ENCODE measurements at places on chromosomes 16 and 17.

DNA sequence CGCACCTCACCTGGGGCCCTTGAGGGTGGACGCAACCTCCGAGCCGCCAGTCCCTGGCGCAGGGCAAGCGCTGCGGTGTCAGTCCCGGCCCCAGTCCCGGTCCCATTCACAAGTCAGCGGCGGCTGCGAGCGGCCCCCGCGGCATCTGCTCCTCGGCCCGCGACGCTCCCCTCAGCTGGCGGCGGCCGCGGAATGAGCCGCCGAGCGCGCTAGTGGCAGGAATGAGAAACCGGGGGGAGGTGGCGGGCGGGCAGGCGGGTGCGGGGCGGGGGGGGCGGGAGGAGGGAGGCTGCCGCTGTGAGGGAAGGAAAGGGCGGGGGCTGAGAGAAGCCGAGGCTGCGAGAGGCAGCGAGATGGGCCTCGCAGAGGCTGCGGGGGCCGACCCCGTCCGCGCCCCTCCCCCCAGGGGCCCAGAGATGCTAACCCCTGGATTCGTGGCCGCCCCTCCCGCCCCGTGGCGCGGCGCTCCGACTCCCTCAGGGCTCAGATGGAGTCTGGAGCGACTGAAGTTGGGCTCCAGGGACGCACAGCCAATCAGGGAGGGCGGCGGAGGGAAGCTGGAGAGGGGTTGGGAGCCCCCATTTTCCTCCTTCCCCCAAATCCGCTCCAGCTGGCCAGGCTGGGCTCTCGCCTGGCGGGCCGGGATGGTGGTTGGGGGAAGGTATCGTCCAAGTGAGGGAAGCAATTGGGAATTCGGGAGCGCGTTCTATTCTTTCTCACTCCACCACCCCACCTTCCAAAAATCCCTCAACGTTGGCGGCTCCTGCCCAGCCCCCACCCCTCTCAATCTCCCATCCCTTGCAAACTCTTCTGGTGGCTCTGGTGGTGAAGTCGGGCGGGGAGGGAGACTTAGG is at the start of gene CDH11:
CDH11 (minus strand) TSS at position 194 of the 854 bp plus-strand sequence. CDS start 117,194 bp downstream, outside the sequence.
- DNase-seq, result peak; percentile 70

GRCh38 chr16:87725596-87726235 is 40.1 kb downstream of the KLHDC4 start:
- DNase-seq, result no peak

GRCh38 chr17:56985371-56986162 is 7.6 kb downstream of the SCPEP1 start:
- no peak for DNase-seq

GRCh38 chr17:74760404-74761105 is 12.1 kb downstream of the NHERF1 start:
- no peak for DNase-seq

- no peak for DNase-seq
Observed at GRCh38 chr17:31811101-31811500, 47.9 kb downstream of the COPRS start.

GRCh38 chr16:89961920-89962319 is 13.4 kb downstream of the DEF8 start:
- DNase-seq, result no peak

DNA sequence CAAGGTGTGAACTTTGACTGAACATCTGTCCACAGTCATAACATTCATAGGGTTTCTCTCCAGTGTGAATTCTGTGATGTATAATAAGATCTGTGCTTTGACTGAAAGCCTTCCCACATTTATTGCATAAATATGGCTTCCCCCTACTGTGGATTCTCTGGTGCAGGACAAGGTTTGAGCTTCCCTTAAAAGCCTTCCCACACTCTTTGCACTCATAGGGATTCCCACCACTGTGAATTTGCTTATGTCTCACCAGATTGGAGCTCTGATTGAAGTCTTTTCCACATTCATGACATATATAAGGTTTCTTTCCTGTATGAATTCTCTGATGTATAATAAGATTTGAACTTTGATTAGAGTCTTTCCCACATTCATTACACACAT is 8.3 kb downstream of the ZNF594 start:
- DNase-seq, result no peak
